ENCODE measurements at places on chromosomes 3 and 15. TPM values are rescaled to one million over a fixed set of nuclear protein-coding genes. Genes with fewer than 3 reads are reported as not detected.

Gene PLCH1
- total RNA-seq: 0.73 TPM

Gene THSD4
- total RNA-seq: 33.1 TPM

- no peak for DNase-seq
- no peaks in the 10 kb centered on the region for H3K4me1 ChIP-seq
- H3K4me3 ChIP-seq: no peak overlapping the region
- no peaks in the 10 kb centered on the region for H3K27me3 ChIP-seq
- no peaks in the 10 kb centered on the region for H3K36me3 ChIP-seq
Observed at GRCh38 chr3:128289534-128289933, 136.3 kb downstream of the EEFSEC start.

GRCh38 chr15:34651997-34652725 is 68.7 kb upstream of the GOLGA8B start:
- no peak overlapping the region for H3K4me3 ChIP-seq
- no peaks in the 10 kb centered on the region for H3K4me1 ChIP-seq
- H3K27me3 ChIP-seq: peaks cover 1% of the 10 kb centered on the region

DNA sequence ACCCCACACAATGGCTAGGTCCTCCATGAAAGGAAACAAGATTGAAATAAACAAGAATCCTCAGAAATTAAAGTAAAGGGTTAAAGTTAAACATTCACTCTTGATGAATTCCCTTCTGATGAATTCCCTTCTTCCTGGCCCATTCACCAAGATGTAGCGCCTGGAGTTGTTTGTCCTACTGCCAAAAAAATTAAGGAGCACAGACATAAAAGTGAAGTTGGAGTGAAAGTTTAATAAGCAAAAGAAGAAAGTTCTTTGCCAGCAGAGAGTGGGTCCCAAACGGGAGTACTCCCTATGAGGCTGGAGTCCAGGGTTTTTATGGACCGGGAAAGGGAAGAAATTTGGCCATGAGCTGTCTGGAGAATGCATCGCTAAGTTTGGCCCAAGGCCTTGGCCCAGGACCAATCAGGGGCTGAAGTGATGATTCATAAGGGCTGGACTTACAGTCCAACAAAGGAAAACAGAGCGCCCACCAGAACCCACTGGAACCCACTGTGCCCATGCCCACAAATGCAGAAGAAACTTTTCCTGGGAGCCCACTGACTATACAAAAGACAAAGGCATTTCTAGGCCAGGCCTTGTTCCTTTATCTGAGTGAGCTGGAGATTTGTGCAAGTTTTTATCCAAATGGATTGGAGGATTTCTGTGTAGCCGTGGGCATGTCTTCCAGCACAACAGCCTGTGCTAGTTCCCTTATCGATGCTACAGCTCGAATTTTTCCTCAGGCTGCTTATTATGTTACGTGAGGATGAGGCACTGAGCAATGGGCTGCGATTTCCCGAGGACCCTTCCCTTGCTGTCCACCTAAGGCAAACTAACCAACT is 1561.6 kb downstream of the OTOL1 start:
- H3K27ac ChIP-seq: no peak overlapping the region
- DNase-seq: no peak
- H3K36me3 ChIP-seq: no peaks in the 10 kb centered on the region
- no peaks in the 10 kb centered on the region for H3K27me3 ChIP-seq
- no peak overlapping the region for H3K4me3 ChIP-seq

Gene GOLGA8F
- not detected for total RNA-seq

DNA sequence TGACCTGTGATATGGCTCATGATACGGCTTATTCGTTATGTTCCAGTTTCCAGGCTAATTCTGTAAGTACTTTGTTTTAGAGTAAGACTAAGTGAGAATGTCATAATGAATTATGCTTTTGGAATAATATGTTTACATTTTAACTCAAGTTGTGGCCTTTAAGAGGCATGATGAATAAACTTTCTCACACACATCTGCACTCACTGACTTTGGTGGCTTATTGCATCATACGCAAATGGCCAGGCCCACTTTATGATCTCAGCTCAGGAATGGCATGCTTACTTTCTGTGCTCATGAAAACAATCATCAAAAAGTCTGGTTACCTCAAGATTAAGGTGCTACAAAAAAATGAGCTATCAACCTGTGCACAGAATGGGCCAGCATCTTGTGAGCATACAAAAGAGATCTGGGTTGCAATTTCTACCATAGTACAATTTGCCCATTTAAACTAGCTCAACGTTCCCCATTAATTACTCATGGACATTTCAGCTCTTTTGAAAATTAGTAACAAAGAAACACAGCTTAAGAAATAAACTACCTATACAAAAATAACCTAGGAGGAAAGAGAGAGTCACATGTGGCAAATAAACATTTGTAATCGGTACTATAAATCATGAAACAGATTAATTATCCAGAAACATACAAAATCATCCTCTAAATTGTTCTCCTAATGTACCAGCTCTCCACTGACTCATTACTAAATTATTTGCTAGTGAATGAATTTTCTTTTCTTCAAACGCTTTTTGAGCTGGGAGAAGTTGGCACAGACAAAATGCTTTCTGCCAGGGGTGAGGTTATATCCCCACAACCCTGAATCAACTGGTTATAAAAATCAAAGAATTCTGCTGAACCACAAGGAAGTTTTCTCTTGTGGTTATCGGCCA is 439.0 kb upstream of the ADAMTS9 start:
- 0 out of 2 replicates have a peak, but pooled peaks cover 9% of the 10 kb centered on the region for H3K4me1 ChIP-seq
- H3K27me3 ChIP-seq: no peaks in the 10 kb centered on the region
- no peak overlapping the region for H3K27ac ChIP-seq
- no peak overlapping the region for H3K4me3 ChIP-seq
- H3K36me3 ChIP-seq: no peaks in the 10 kb centered on the region

- peaks cover 21% of the 10 kb centered on the region for H3K4me1 ChIP-seq
- no peak for DNase-seq
- no peak overlapping the region for H3K4me3 ChIP-seq
Observed at GRCh38 chr15:40855706-40856234, 11.9 kb downstream of the SPINT1 start.

Gene DAZL
- total RNA-seq: not detected

DNA sequence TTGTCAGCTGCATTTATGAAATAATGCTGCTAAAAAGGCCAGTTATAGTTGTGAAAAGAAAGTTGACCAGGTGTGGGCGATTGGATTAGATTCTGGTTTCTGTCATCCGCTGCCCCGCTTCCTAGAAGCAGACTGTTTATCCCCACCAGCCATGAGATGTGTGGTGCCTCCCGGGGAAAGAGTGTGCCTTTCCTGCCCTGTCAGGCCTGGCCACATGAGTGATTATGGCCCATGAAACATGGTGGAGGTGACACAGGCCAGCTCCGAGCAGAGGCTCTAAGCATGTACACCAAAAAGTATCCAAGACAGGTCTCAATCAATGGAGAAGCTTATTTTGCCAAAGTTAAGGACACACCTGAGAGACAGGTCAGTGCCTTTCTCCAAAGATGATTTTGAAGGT is 85.4 kb upstream of the ABHD2 start:
- no peaks in the 10 kb centered on the region for H3K36me3 ChIP-seq
- no peak overlapping the region for H3K4me3 ChIP-seq
- no peak overlapping the region for H3K27ac ChIP-seq
- no peaks in the 10 kb centered on the region for H3K4me1 ChIP-seq
- H3K27me3 ChIP-seq: no peaks in the 10 kb centered on the region

DNA sequence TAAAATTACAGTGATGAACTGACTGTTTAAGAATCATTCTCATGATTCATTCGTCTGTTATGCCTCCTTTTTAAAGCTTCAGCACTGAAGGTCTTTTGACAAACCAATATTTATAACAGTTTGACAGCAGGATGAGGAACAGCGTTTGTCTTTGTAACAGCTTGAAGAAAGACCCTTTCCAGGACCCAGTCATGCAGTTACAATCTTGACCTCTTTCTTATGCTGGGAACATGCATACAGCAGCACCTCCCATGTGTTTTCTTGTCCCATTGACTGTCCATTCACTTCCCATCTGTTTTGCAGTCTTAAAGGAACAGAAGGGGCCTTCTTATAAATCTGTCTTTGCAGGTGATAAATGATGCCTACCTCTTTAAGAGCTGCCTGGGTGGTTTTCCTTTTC is 87.2 kb downstream of the OPA1 start:
- H3K27me3 ChIP-seq: no peaks in the 10 kb centered on the region
- no peak overlapping the region for H3K27ac ChIP-seq
- no peaks in the 10 kb centered on the region for H3K4me1 ChIP-seq

DNA sequence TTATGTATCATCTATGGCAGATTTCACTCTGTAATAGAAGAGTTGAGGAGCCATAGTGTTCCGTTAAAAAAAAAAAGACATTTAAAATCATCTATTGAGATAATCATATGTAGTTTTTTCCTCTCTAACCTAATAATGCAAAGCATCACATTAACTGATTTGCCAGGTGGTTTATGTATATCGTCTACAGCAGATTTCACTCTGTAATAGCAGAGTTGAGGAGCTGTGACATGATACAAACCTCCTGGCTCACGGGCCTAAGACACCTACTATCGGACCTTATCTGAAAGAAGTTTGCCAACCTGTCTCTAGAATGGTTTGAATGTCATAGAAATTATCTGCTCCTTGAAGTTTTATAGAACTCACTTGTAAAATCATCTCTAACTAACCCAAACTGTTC is 29.8 kb downstream of the CDCP1 start:
- H3K27ac ChIP-seq: peak overlapping the region; percentile 23
- H3K4me3 ChIP-seq: no peak overlapping the region
- no peaks in the 10 kb centered on the region for H3K27me3 ChIP-seq
- H3K4me1 ChIP-seq: peaks cover 23% of the 10 kb centered on the region
- H3K36me3 ChIP-seq: peaks cover 40% of the 10 kb centered on the region
- DNase-seq: no peak

DNA sequence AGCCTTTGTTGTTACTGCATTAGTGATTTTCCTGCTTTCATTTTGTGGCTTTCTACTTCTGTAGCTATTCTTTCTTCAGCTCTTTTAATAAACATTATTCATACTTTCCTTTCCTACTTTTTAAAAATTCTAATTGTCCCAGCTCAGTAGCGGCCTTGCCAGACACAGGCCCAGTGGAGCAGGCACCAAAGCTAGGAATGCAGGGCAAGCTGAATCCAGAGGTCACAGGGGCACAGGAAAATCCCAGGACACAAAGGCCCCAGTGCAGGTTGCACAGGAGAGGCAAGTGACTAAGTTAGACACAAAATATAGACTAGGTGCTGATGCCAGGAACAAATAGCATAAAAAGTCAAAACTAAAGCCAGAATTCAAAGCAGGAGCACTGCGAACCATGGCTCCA is 49.0 kb upstream of the CCDC80 start:
- H3K27me3 ChIP-seq: no peaks in the 10 kb centered on the region
- peaks cover 26% of the 10 kb centered on the region for H3K4me1 ChIP-seq
- H3K4me3 ChIP-seq: no peak overlapping the region
- no peaks in the 10 kb centered on the region for H3K36me3 ChIP-seq
- H3K27ac ChIP-seq: no peak overlapping the region

DNA sequence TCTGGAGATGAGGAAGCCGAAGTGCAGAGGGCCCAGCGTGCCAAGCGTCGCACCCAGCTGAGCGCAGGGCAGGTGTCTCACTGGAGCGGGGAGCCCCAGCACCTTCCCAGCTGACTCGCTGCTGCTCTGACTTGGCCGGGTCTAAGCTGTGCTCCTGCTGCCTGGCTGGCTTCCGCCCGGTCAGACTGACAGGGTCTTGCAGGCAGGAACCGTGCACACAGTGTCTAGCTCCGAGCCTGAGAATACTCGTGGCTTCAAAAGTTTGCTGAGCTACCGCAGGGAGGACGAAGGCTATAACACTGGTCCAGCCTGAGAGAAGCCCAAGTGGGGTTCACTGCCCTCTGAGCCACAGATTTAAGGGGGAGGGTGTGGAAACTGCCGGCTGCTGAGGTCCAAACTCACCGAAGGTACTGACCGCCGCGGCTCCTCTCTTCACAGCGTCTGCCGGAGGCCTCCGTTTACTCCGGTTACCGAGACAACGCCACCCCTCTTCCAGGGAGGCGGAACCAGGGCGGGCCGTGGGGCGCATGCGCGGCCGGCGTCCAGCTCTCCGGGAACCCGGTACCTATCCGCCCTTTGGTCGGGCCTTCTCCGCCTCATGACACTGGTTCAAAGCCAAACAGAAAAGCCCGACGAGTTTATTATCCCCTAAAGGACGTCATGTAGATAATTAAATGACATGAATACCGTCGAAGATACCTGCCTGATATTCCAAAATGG is at the start of gene CFAP44:
Gene CFAP44, minus strand, starts transcription at position 443 of the 720 bp plus-strand sequence. CDS start 7,829 bp downstream, outside the sequence.
- peak; percentile 23 for DNase-seq
- H3K27ac ChIP-seq: no peak within 1 kb of the TSS
- H3K27me3 ChIP-seq: no peaks in the 10 kb centered on the region
- H3K4me3 ChIP-seq: no peak within 1 kb of the TSS

DNA sequence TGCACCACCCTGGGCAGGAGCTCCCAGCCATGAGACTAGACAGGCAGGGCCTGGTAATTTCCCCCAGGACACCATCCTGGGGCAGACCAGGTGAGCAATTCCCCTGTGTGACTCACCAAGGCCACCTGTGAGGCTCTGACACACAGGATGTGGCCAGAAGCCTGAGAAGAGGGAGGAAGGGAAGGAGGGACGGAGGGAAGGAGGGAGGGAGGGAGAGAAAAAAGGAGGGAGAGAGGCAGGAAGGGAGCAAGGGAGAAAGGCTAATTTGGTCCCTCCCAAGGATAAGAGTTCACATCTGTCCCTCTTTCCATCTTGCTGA is 25.9 kb downstream of the WNT7A start:
- peak overlapping the region; percentile 91 for H3K27ac ChIP-seq
- no peak overlapping the region for H3K4me3 ChIP-seq
- H3K4me1 ChIP-seq: peaks cover 69% of the 10 kb centered on the region

- no peaks in the 10 kb centered on the region for H3K4me1 ChIP-seq
- no peaks in the 10 kb centered on the region for H3K36me3 ChIP-seq
- no peak overlapping the region for H3K4me3 ChIP-seq
- peaks cover 24% of the 10 kb centered on the region for H3K27me3 ChIP-seq
- no peak for DNase-seq
Observed at GRCh38 chr15:25733036-25733855, 129.9 kb downstream of the ATP10A start.

Measured in PC-9 (cell line).